ENCODE measurements at places on chromosomes 5 and 9.

- DNase-seq: no peak
Measured at GRCh38 chr5:147880487-147880886, 2.0 kb downstream of the SCGB3A2 start.

- no peak for DNase-seq
Measured at GRCh38 chr5:56003679-56004078, 8.9 kb upstream of the IL6ST start.

- no peak for DNase-seq
Measured at GRCh38 chr5:181245427-181246275, 1.9 kb upstream of the RACK1 start.

DNA sequence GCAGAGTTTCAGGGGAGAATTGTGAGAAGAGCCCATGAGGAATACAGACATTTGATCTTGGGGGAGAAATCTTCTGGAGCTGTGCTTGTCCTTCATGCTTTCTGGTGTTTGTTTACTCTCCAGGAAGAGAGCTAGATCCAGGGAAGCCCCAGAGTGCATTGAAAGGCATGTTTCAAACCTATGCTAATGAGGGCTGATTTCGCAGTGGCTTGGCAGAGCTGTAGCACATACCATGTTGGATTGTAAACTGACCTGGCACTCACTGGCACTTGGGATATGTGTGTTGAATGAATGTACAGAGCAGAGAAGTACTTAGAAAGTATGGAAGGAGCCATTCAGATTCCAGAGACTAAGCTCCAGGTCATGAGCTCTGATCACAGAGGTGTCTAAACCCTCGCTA is 30.9 kb downstream of the TNFSF8 start:
- no peak for DNase-seq

GRCh38 chr9:118674942-118675341 is 694.3 kb downstream of the BRINP1 start:
- no peak for DNase-seq

DNA sequence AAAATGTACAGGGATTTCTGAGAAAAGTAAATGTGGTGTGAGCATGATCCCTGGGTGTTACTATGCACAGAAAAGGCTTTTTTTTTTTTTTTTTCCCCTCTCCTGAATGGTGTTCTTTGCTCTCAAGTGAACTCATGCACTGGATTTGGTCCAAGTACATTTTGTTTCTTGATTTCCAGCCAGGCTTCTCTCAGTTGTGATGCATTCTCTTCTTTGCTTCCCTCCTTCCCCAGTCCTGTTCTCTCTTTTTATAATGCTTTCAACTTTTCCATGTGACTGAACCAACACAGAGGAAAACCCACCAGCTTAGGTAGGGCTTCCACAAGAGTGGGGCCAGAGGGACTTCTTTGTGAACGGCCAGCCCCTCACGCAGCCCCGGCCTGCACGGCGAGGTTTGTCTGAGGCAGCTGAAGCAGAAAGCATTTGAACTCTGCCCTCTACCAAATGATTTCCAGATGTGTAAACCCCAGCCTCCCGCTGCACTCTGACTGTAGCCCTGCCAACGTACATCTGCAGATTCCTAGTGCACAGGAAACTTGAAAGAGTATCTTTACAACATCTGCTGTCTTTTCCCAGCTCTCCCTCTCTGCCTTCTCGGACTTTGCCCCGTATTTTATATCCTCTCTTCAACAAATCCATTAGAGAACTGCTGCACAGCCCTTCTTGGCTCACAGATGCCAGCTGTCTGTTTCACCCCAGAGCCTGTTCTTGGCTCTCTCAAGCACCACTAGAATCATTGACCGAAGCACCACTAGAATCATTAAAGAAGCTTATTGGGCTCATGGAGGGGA is 71.8 kb upstream of the CD180 start:
- no peak for DNase-seq

DNA sequence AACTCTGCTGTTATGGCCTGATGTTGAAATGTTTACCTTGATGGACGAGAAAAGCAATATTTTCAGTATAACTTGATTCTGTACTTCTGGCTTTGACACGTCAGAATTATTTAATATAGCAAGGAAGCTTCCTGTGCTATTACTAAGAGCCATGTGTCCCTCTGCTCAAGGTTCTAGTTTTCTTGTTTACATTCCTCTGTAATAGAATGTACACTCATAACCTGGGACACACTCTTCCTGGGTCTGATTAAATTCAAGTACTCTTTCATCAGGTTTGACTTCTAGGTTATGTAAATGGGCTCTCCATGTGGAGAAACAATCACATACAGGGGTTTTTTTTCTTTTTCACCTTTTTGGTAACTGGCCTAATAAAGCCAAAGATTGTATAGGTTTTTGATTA is 33.1 kb downstream of the GTF3C4 start:
- DNase-seq: no peak

- no peak for DNase-seq
Measured at GRCh38 chr9:97659771-97660170, 26.1 kb downstream of the NCBP1 start.

DNA sequence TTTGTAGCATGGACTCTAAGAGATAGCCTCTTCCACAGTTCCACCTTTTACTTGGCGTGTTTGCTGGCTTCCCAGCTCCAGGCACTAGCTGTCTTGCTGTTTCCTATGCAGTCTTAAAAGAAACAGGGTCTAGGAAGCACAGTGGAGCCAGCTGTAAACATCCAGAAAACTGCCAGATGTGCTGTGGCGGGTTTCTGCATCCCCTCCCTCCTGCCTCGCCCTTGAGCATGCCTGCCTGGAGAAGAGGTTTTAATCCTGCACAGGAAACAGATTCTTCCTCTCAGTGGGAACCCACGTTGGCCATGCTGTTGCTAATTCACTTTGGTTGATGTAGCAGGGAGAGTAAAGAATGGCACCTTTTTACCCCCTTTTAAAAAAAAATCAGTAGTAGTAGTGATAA is 121.3 kb downstream of the RPS23 start:
- no peak for DNase-seq
